ENCODE measurements at places on chromosomes 2 and 18.

DNA sequence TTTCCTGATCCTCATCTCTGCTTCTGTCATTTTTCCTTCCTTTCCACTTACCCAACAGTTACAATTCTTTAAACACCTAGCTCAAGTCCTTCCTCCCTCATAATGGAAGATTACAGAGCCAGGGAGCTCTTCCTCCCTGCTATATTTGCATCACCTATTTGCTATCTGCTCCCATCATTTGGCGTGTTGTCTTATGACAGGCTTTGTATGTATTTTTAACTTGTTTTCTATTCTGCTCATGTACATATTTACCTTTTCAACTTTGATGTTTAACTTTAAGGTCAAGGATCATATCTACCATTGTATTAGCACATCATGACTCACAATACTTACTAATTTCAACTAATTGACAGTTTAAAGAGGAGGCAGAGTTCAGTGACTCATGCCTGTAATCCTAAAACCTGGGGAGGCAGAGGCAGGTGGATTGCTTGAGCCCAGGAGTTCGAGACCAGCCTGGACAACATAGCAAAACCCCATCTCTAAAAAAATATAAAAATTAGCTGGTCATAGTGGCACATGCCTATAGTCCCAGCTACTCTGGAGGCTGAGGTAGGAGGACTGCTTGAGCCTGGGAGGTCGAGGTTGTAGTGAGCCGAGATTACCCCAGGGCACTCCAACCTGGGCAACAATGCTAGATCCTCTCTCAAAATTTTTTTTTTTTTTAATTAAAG lies 308.0 kb upstream of the STON1 start:
- DNase-seq, result no peak

DNA sequence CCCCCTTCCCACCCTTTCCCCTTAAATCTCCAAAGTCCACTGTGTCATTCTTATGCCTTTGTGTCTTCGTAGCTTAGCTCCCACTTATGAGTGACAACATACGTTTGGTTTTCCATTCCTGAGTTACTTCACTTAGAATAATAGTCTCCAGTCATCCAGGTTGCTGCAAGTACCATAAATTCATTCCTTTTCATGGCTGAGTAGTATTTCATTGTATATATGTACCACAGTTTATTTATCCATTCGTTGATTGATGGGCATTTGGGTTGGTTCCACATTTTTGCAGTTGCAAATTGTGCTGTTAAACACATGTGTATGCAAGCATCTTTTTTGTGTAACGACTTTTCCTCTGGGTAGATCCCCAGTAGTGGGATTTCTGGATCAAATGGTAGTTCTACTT lies 14.5 kb upstream of the ZNF638 start:
- no peak for DNase-seq

GRCh38 chr18:65623676-65624075 lies 127.1 kb upstream of the CDH7 start:
- no peak for DNase-seq

- DNase-seq, result no peak
Observed at GRCh38 chr2:120562218-120563005, 173.3 kb upstream of the GLI2 start.

- DNase-seq, result peak; percentile 56
Observed at GRCh38 chr2:53751728-53752127, 15.9 kb upstream of the CHAC2 start.

GRCh38 chr2:237904831-237905599 lies 45.6 kb downstream of the RAMP1 start:
- peak; percentile 87 for DNase-seq

DNA sequence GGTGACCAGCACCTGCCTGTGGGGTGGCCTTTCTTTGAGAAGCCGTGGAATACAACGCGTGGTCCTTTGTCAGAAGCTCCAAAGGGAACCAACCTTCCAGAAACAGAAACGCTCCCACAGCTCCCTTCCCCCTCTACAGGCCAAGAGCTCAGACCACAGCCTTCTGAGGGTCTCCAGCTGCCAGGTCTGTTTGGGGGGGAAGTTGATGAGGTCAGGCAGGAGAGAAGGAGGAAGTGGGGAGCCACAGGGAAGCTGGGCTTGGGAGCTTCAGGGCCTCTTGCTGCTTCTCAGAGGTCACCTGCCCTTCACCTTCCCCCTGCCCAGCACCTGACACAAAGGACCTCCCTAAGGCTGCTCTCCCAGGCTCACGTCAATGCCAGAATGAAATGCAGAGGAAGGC lies 287.7 kb upstream of the ID2 start:
- no peak for DNase-seq

- no peak for DNase-seq
Observed at GRCh38 chr18:39655341-39655740, 2089.7 kb upstream of the CELF4 start.

DNA sequence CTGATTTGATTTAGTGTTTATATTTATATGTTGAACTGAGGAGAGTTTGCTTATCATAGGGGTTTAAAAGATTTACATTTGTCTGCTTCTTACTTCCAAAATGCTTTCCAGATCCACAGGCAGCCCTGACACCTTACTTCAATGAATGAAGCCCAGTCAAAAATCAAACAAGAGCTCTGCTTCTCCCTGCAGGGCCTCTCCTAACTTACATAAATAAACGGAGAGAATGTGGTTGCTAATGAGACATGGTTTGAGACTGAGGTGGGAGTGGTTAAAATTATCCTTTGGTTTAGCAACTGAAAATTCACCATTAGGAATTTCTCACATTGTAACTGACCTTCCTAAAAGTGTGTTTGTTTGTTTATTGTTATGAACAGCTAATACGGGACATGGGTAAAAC lies 612.3 kb upstream of the FANCL start:
- DNase-seq, result peak; percentile 7

GRCh38 chr2:168585700-168586099 lies 129.6 kb downstream of the CERS6 start:
- no peak for DNase-seq

GRCh38 chr2:14693874-14694273 lies 61.4 kb downstream of the LRATD1 start:
- DNase-seq, result no peak

DNA sequence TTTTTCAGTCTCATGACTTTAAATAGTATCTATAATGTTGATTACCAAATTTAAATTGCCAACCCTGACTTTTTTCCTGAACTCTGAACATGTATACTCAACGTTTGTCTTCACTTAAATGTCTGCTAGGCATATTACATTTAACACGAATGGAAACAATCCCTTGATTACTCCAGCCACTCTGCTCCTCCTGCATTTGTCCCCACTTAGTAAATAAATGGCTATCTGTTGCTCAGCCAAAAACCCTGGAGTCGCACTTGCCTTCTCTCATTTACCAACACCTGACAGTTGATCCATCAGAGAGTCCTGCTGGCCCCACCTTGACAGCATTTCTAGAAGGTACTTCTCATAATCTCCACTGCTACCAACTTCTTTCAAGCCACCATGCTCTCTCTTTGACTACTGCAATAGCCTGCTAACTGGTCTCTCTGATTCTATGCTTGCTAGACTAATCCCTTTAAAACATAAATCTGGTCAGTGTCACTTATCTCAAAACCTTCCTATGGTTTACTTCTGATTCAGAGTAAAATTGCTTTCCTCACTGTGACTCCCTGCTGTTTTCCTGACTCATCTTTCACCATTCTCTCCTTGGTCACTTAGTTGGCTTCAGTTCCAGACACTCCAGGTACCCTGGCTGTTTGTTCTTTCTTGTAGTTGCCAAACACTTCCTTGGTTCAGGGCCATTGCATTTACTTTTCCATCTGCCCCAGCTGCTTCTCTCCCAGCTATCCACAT lies 31.9 kb downstream of the SPAG16 start:
- peak; percentile 31 for DNase-seq

DNA sequence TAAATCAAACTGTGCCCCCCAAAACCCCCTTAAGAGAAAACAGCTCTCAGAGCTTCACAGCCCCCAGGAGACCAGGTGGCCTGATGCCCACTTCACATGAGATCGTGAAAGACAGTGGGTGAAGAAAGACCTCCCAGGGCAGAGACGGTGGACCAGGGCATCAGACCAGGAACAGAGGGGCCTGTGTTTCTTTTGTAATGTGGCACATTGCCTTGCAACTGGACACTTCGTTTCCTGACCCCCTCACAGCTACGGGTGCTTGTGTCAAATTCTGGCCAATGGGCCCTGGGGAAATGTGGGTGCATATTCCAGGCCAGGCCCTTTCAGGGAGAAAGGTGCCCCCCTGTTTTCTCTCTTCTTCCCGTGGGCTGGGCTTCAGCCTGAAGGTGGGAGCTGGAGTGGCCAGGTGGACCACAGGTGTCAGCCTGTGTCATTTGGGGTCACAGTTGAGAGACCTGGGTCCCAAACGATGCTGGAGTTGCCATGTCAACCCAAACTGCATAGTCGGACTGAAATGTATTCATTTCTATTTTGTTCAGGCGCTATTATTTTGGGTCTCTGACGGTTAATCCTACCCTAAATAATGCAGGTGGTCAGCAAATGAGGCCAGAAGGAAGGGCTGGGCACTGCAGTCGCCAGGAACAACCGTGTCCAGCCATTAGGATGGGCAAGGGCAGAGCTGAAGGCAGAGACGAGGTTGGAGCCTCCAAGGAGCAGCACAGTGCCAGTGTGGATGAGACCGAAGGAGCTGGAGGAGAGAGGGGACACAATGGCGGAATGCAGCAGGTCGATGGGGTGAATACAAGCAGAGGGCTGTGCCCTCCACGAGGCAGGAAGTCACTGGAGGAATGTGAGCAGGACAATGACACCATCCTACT lies 338.2 kb downstream of the EIPR1 start:
- DNase-seq, result no peak

DNA sequence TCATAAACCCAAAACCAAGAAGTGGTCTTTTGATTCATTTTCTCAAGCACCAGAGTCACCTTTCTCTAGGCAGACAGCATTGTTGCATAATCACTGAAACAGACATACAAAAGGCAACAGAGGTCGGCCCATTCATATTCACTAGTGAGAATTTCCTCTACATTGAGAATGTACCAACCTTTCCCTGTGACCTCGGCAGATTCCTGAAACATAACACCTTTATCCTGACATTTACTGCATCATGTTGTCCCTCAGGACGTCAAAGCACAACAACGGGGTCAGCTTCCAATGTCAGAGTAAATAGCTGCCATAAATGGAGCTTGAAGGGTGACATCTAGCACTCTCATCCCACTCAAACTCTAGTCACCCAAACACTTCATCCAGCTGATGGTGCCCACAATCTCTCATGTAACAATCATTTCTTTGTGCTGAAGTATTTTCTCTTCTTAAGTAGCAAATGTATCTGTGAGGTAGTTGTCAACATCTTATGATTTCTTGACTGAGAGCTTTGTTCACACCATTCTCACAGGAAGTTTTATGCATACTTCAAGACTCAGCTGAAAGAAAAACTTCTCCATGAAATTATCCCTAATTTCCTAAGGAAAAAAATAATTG lies 802.6 kb upstream of the CHAC2 start:
- no peak for DNase-seq

GRCh38 chr18:38221476-38222100 lies 656.0 kb upstream of the CELF4 start:
- DNase-seq, result no peak

GRCh38 chr2:102424754-102425153 lies 1.8 kb downstream of the IL18RAP start:
- DNase-seq, result no peak

GRCh38 chr2:165376571-165376975 lies 92.9 kb upstream of the CSRNP3 start:
- no peak for DNase-seq

DNA sequence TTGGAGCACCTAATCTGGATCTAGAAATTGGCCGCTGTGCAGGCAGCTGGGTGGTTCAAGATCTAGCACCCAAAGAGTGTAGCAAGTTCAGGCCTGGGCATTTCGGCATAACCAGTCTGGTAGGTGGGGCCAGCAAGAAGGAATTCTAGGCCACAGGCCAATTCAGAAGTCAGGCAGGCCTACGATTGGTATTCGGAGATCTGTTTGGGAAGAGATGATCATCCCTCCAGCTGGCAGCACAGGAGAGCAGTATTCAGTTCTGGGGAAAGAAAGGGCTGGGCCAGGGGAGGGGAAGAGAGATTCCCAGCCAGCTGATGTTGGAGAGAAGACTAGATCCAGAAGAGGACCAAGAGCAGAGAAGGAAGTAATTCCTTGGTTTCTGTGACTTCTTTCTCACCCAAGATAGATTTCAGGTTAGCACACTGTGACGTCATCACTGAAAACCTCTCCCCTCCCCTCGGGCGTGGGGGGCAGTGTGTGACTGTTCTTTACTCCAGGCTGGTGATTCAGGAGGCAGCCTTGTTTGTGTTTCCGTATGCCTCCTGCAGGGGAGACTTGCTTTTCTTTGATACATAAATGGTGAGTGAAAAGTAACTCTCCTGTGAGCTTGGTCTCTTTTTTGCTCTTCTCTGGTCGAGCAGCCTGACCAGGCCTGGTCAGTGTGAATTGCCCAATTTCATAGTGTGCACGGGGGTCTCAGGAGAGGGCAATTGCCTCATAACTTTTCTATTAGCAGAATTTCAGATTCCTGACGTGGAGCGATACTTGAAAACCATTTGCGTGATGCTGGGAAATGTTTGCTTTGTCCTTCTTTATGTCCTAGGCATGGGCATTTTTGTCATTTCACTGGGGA lies 61.1 kb downstream of the MEIS1 start:
- DNase-seq, result peak; percentile 89

DNA sequence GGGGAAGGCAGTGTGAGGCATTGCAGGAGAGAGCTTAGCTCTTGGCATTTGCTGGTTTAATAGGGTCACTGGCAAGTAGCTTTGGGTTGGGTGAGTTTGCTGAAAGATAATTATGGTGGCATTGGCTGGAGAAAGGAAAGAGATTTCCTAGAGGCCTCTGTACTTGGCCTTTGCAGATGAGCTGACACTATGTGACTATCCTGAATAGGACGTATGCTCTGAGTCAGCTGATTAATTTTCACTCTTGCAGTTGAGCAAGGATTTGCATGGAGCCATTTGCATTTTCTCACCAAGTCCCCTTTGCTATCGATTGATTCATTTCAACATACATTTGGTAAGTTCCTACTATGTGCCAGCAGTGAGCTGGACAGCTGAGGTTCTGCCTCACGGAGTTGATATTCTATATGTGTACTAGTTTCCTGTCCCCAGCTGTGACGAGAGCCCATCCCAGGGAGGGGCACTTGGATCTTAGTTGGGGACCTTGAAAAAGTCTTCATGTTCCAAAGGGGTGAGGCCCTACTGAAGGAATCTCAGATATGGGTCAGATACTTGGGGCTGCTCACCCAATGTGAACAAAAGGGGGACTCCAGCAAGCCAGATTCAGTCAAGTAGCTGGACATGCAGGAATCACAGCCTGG lies 245.7 kb downstream of the LOXHD1 start:
- DNase-seq, result no peak

GRCh38 chr18:63339920-63340484 lies 20.4 kb upstream of the BCL2 start:
- DNase-seq, result peak; percentile 49

Data from fibroblast of skin of back (primary cell).